ENCODE measurements at places on chromosomes 7 and 10. TPM values are rescaled to one million over a fixed set of nuclear protein-coding genes. Genes with fewer than 3 reads are reported as not detected.

GRCh38 chr7:111074071-111074747, 16.7 kb upstream of the LRRN3 start:
- no peak for DNase-seq

DNA sequence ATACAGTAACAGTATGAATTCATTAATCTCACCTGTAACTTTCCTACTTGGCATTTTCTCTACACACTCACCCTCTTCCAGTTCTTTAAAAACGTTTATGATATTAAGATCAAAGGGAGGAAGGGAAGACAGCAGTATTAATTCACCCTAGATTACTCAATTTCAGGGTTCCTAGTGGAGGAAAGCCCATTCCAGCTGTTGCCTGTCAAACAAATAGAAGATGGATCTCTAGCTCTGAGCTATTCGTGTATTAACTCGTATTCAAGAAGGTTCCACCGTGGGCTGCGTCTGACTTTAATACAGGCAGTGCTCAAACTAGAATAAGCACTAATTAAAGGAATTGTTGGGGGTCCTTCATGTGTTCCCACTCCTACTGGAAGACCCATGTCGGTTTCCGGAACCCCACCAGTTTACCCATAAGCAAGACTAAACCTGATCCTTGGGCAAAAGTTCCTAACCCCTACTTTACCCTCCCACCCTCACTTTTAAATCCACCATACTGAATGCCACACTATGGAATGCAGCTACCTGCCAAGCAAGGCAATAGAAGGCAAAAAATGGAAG, 2.1 kb downstream of the NANOS1 start:
- no peak for DNase-seq

GRCh38 chr7:64099656-64100531, 54.7 kb downstream of the ZNF727 start:
- DNase-seq: peak; percentile 63

The OR2A5 gene
- total RNA-seq: not detected

Measured in spleen (tissue), 13 donors.